ENCODE measurements at places on chromosomes 3 and 15. TPM values are rescaled to one million over a fixed set of nuclear protein-coding genes. Genes with fewer than 3 reads are reported as not detected.
A peak's percentile ranks its signal among the peaks of the same experiment; 100 is the strongest.

Gene USP4
- total RNA-seq: 23.7 TPM

Gene ABHD10
- total RNA-seq: 62.3 TPM

Gene BNC1
- total RNA-seq: 0.37 TPM

Gene SORD
- 6.8 TPM for total RNA-seq

Gene SLC24A5
- total RNA-seq: 0.26 TPM

Gene LOXL1
- total RNA-seq: 56.2 TPM

Gene GNAT1
- not detected for total RNA-seq

- no peak for DNase-seq
Observed at GRCh38 chr3:134252766-134253165, 2.1 kb upstream of the RYK start.

DNA sequence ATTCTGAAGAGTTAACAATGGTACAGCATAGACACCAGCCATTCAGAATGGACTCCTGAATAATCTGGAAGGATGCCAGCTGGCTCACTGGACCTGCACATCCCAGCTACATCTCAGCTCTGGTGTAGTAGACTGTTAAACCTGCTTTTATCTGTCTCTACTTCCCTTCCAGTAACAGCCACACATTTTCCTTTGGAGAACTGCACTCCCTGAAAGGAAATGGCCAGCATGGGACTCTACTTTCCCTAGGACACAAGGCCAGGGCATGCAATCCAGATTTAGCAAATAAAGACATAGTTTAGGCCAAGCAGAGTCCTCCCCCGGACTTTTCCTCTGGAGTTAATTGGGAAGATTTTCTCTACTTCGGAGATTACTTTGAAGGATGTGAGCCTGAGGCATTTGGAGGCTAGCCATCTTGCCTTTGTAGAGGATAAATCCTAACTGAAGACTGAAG lies 82.7 kb upstream of the TCF12 start:
- DNase-seq: no peak

DNA sequence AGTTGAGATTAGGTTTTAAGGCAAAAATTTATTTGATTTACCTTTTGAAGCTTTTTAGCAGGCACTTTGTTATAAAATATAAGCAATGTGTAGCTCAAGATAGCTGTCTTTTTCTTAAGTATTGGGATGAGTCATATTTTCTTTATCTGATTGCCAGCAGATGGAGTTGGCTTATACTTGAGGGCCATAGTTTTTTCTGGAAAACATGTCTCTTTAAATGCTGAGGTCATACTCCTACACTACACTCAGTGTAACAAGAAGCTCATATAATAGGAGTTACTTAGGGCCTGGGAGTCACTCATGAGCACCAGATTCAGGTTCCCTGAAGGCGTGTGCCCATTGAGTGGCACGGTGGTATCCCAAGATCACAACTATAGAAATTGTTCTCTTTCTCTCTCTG lies 579.8 kb downstream of the EDEM1 start:
- DNase-seq: no peak

DNA sequence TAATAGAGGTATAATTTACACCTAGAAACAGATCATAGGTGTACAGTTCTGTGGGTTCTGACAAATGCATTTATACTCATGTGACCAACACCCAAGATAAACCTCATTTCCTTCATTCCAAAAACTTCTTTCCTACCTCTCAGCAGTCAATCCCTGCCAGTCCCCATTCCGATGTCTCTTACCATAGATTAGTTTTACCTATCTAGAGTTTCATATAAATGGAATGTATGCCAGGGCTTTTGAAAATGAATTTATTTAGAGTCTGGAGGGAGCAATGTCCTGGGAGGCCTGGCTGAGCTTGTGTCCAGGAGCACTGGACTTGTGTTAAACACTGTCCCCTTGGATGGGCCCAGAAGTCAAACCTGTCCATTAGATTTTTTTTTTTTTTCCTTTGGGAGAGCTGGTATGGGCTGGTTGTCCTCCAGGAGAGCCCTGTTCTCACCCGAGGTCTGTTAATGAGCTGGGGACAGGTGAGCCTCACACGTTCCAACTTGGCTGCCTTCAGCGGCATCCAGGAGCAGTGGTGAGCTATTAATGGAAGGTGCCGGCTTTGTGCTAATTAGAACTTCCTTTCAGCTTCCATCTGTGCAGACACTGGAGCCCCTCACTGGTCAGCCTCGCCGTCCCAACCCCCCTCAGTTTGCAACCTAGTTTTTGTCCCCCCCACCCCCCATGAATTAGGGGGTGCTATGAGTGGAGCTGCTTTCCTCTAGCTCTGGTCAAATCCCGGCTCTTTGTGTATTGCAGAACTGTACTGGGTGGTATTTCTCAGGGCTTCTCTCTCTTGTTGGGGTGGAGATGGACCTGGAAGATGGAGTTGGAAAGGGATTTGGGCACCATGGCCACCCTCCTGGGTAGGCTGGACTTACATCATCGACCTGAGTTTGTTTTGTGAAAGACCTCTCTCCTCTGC lies 40.7 kb upstream of the POLG start:
- no peak for DNase-seq

- no peak for DNase-seq
Observed at GRCh38 chr3:57958642-57959422, 49.4 kb upstream of the FLNB start.

DNA sequence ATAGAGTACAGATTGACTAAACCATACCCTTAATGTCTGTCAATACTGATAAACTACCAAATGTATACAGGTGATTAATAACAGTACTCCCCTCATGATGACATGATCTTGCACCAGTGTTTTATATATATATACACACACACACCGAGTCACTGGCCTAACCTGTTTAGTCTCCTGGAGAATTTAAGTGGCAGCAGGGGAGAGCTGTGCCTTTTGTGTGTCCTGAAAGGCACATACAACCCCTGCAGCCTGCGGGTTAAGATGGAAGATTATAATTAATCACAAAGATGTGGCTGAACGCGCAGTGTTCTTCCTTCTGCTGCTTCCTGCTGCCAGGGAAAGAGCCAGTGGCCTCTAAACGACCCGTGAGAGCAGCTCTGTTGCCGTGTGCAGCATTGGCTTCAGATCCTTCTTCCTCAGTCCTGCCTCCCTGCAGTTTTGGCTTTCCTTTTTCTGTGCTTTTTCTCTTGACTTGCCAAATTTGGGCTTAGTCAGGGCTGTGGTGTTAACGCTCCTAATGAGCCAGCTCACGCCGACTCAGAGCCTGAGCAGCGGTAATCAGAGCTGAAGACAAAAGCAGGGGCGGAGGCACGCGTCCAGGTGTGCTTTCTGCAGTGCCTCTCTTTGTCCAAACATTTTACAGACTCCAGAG lies 42.5 kb upstream of the UBE3A start:
- DNase-seq: peak; percentile 14

GRCh38 chr3:18527691-18528090 lies 102.6 kb upstream of the SATB1 start:
- DNase-seq: no peak

DNA sequence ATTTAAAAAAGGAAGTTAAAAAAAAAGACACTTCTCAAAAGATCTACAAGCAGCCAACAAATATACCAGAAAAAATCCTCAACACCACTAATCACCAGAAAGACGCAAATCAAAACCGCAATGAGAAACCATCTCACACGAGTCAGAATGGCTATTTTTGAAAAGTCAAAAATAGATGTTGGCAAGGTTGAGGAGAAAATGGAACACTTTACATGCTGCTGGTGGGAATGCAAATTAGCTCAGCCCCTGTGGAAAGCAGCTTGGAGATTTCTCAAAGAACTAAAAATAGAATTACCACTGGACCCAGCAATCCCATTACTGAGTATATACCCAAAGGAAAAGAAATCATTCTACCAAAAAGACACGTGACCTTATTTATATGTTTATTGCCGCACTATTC lies 574.7 kb upstream of the ADAMTS9 start:
- DNase-seq: no peak

- DNase-seq: no peak
Observed at GRCh38 chr3:133296981-133297380, 102.9 kb upstream of the BFSP2 start.

DNA sequence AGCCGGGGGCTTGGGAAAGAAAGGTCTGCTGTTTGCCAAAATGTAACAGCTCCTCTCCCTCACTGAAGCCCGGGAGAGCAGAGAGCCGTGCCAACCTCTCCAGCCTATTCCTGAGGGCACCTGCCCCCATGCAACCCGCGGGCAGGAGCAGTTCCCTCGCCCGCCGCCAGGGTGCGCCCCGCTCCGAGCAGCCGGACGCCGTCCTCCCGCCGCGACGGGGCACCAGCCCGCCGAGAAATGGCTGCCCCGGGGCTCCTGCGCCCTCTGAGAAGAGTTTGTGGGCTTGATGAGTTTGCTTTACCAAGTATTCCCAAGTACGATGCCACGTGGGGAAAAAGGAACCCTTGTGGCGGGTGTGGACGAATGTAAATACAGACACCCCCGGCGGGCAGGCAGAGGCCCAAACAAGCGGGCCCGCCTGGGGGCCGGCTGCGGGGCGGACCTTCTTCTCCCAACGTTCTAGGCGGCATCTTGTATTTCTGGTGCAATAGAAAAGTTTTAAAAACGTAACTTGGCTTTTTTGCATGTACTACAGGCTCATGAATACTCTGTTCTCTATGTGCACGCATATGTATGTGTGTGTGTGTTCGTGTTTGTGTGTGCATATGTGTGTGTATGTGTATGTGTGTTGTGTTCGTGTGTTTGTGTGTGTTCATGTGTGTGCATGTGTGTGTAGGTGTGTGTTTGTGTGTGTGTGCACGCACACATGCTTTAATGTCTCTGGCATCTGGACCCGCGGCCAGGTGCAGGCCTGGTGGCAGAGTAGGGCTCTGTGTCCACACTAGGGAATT lies 162.9 kb downstream of the CHSY1 start:
- no peak for DNase-seq

GRCh38 chr3:134033315-134033996 lies 3.7 kb upstream of the SLCO2A1 start:
- DNase-seq: no peak

- DNase-seq: no peak
Observed at GRCh38 chr15:60421544-60421943, 23.8 kb upstream of the ANXA2 start.

DNA sequence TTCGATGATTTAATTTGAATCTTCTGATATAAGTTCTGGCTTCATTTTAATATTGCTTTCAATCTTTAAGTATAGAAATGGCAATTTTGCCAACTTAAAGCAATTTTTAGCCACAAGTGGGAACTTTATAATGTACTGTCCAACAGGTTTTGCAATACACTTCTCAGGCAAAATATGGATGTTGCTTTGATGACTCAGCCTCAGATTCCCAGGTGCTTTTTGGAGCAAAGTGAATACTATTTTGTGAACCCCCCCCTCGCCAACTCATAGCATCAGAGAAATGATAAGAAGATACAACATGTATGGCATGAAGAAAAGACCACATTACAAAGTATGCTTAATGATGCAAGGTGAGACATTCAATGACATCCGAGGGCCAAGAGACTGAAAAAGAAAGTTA lies 158.1 kb downstream of the GABRB3 start:
- DNase-seq: no peak

- no peak for DNase-seq
Observed at GRCh38 chr3:197447057-197447456, 108.7 kb downstream of the BDH1 start.

- DNase-seq: no peak
Observed at GRCh38 chr3:120424506-120424905, 26.3 kb downstream of the FSTL1 start.

GRCh38 chr15:82184776-82185175 lies 77.8 kb downstream of the EFL1 start:
- no peak for DNase-seq

DNA sequence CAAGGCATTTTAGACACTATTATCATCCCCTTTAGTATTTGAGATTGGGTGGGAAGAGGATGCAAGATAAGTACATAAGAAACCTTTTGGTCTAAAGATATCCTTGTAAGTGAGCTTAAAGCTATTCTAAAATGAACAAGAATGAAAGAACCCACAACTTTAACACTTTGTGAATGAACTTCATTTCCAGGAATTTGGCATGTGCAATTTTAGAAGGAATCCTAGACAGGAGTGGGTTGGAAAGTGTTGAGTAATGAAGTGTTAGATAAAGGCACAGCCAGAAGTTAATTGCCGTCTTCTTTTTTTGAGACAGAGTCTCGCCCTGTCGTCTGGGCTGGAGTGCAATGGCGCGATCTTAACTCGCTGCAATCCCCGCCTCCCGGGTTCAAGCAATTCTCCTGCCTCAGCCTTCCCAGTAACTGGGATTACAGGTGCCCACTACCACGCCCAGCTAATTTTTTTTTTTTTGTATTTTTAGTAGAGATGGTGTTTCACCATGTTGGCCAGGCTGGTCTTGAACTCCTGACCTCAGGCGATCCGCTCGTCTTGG lies 13.2 kb upstream of the TEX9 start:
- DNase-seq: no peak

GRCh38 chr3:6392123-6392522 lies 468.8 kb upstream of the GRM7 start:
- DNase-seq: no peak

DNA sequence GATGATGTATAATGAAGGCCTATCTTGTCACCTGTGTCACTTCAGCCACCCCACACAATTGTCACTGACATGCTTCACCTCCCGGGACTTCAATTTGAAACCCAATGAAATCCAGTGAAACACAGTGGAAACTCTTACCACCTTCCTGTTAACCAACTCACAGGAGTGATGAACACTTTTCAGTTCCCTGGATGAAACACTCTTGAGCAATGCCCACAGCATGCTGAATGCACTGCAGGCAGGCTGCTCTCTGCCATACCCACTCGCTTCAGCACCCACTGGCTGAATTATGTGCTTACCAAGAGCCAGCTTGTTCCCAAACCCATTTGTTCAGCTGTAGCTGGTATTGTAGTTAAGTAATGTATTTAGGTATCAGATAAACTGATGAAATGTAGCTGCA lies 47.0 kb downstream of the MAP2K1 start:
- DNase-seq: no peak

DNA sequence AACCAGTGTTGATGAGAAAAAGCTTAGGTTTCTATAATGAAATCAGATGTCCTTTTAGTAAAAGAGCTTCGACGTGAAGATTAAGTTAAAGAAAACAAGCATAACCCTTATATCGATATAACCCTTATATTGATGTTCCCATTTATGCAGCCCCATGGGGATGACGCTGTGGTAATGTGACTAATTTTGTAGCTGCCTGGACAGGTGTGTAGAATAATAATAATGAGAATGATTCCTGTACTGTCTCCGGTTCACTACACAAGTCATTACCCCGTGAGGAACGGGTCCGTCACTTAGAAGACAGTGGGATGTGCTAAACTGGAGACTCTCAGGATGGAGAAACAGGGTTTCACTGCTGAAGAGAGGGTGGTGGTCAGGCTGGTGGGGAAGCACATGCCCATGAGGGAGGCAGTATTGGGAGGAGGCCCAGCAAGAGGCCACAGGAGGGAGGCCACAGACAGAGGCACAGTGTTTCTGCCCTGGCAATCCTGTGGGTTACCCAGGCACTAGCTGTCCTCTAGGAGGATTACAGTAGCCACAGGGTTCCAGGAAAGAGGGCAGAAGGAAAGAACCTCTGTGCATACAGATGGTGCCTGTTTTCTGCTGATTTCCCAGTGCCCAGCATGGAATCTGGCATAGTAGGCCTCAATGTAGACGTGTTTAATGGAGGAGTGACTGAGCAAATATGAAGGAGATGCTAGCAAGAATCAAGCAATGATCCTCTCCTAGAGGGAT lies 191.1 kb upstream of the TSC22D2 start:
- no peak for DNase-seq
